ENCODE measurements at places on chromosomes 7 and 10. TPM values are rescaled to one million over a fixed set of nuclear protein-coding genes. Genes with fewer than 3 reads are reported as not detected.

GRCh38 chr7:141014125-141014523 lies 628 bp downstream of the MRPS33 start:
- no peak for DNase-seq

DNA sequence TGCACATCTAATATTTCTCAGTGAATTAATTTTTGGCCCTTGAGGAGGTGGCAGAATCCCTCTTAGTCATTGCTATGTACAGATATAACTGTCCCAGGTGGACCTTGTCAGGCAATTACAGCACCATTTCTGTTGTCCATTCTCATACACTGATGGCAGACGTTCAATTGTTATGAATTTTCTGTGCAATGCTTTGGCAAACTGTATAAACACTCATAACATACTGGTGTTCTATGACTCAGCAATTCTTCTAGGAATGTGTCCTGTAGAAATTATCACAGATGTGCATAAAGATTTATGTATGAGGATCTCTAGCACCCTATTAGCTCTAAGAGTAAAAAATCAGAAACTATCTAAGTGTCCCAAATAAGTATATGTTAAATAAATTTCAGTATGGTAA lies 80.8 kb downstream of the DNAJB9 start:
- DNase-seq = no peak

DNA sequence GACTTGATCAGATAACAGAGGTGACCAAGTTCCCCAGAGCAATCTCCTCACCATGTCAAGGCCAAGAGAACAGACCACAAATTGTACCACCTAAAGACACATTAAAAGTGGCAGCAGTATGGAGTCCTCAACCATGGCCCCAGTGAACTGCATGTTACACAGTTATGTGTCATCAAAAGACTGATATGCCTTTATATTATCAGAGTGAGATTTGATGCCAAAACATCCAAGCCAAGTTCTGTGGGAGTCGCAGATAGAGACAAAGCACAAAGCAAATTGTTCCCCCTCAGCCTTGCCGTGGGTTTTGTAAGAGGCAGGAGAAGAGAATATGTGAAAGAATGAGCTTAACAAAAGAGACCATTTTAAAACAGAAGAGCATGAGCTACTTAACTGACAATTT lies 39.2 kb upstream of the TES start:
- no peak for DNase-seq

DNA sequence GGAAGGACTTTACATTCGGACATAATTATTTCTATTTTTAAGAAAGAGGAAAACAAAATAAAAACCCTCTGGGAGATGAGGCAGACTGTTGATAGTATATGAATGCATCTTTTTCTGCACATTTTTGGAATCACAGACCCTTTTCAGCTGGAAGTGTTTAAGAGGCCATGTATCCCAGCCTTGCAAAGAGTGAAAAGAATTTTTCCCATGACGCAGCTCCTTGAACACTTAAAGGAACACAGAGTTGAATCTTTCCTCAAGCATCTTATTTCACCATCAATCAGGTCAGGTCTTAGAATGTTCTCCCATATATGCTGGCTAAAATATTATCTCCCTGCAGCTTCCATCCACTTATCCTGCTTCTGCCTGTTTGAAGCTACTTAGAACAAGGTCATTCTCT lies 45.9 kb upstream of the PAPSS2 start:
- no peak for DNase-seq

Gene GBX1
- 1.9 TPM for total RNA-seq
